Stomach (tissue), 19 donors: ENCODE measurements at places on chromosomes 5 and 9. TPM values are rescaled to one million over a fixed set of nuclear protein-coding genes. Genes with fewer than 3 reads are reported as not detected.

Gene FAM200C
- 1.2 TPM for polyA plus RNA-seq

- H3K36me3 ChIP-seq = no peaks in the 10 kb centered on the region
- H3K4me3 ChIP-seq = peak overlapping the region; percentile 75
- DNase-seq = peak; percentile 71
- H3K4me1 ChIP-seq = peaks cover 94% of the 10 kb centered on the region
- H3K27me3 ChIP-seq = peaks cover 40% of the 10 kb centered on the region
These were observed 1.4 kb downstream of the PCDH1 start for GRCh38 chr5:141876628-141877355.

- no peak overlapping the region for H3K27ac ChIP-seq
- H3K36me3 ChIP-seq = no peaks in the 10 kb centered on the region
- H3K4me3 ChIP-seq = no peak overlapping the region
- DNase-seq = no peak
- no peaks in the 10 kb centered on the region for H3K27me3 ChIP-seq
These were observed 308.8 kb downstream of the EFNA5 start for GRCh38 chr5:107361945-107362344.

- H3K4me3 ChIP-seq = peak overlapping the region; percentile 52
- no peaks in the 10 kb centered on the region for H3K27me3 ChIP-seq
- H3K27ac ChIP-seq = peak overlapping the region; percentile 76
- DNase-seq = no peak
These were observed 43.6 kb downstream of the NACC2 start for GRCh38 chr9:136051453-136051836.

DNA sequence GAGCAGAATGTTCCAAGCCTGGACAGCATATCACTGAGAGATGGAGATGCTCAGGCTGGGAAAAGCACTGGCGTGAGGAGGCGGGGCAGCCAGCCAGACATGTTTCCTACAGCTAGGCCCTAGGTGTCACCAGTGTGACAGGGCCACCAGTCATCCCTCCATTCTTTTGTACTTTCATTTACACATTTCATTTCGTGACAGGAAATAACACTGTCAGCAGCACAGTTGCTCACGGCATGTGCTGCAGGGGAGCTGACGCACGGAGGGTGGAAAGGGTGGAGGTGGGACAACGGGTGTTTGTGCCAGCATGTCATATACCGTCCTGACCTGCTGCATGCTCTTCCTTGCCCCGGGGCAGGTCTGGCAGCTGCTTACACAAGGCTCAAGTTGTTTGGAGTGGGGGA is 14.8 kb upstream of the CEMIP2 start:
- H3K27ac ChIP-seq = peak overlapping the region; percentile 51
- H3K27me3 ChIP-seq = no peaks in the 10 kb centered on the region
- H3K36me3 ChIP-seq = no peaks in the 10 kb centered on the region
- no peak overlapping the region for H3K4me3 ChIP-seq
- no peaks in the 10 kb centered on the region for H3K4me1 ChIP-seq

GRCh38 chr5:41309275-41309674 is 95.9 kb upstream of the C6 start:
- H3K36me3 ChIP-seq = no peaks in the 10 kb centered on the region
- no peaks in the 10 kb centered on the region for H3K4me1 ChIP-seq
- H3K4me3 ChIP-seq = no peak overlapping the region

Gene OR1N2
- polyA plus RNA-seq = not detected

GRCh38 chr5:173327948-173328843 is at the start of gene STC2:
Gene STC2, minus strand, starts transcription at chr5:173328414. Its CDS starts 221 bp downstream, at chr5:173328193.
- no peaks in the 10 kb centered on the region for H3K36me3 ChIP-seq
- H3K4me1 ChIP-seq = peaks cover 36% of the 10 kb centered on the region
- no peak within 1 kb of the TSS for H3K27ac ChIP-seq
- peak within 1 kb of the TSS; percentile 41 for H3K4me3 ChIP-seq

Gene PCDHB11
- polyA plus RNA-seq = 0.12 TPM
